Breast epithelium (tissue), 4 donors: ENCODE measurements at places on chromosomes 4 and X. TPM values are rescaled to one million over a fixed set of nuclear protein-coding genes. Genes with fewer than 3 reads are reported as not detected.

DNA sequence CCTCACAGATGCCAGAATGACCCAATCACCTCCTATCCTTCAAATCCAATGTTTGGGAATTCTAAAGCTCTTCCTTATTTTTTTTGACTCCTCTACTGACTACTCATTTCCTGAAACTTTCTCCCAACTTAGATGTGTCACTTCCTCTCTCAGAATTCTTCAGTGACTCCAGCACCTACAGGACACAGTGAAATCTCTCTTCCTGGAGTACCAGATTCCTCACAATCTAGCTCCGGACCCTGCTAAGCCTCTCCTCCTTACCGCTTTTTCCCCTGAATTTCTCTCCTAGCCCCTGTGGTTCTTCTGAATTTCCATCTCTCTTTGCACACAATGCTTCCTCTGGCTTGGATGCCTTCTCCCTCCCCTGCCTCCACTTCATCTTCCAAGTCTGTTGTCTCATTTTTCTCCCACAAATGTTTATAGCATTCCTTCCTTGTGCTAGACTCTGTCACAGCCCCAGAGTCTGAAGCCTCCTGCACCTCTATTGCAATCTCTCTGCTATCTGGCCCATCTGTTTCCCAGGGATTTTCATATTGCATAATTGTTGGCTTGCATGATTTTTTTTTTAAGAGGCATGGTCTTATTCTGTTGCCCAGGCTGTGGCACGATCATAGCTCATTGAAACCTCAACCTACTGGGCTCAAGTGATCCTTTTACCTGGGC is 80.1 kb downstream of the ANAPC4 start:
- no peak for DNase-seq

DNA sequence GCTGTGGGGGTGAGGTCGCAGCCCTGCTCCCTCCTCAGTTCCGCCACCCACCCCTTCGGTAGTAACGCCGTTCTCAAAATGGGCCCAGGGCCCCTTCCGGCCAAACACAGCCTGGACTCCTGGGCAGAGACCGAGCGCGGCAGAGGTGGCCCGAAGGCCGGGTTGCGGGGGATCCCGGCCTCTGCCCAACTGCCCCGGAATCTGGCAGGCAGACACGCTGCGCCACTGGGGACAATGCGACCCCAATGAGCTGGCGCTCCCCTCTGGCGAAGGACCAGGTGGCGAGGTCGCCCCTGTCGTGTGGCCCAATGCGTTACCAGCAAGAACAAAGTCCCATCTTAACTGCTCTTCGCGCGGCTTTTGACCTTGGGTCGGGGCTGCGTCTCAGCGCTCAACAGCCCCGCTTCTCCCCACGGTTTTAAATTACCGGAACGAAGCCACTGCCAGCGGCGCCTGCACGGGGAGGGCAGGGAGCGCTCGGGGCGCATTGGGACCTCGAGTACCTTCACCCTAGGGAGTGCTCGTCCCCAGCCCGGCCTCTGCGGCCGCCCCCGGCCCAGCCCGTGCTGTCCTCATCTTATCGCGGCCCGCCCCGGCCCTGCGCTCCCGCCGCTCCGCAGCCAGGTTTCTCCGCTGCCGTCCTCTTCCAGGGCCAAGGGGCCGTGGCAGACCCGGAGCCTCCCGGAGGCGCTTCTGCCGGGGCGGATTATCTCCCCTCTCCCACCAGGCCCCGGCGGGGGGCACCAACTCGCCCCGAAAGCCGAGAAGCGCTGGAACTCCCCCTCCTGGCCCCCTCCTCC is 22.2 kb upstream of the HMX1 start:
- DNase-seq: no peak

- no peak for DNase-seq
Observed at GRCh38 chrX:33133320-33133719, 78.0 kb downstream of the DMD start.

DNA sequence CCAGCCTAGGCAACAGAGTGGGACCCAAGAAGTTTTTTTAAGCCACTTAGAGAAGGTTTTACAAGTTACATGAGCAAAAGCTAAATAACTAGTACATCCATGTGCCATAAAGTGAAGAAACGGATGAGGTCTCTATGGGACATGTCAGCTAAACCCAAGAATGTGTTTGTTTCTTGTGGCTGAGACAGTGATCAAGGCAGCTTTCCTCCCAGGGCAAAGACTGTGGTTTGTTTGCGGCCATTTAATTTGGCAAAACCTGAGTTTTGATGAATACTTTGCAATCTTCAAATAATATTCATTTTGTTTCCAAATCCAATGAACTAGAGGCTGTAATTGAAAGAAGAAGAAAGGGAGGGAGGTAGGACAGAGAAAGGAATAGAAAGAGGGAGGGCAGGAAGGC is 44.9 kb upstream of the SLC2A9 start:
- no peak for DNase-seq

DNA sequence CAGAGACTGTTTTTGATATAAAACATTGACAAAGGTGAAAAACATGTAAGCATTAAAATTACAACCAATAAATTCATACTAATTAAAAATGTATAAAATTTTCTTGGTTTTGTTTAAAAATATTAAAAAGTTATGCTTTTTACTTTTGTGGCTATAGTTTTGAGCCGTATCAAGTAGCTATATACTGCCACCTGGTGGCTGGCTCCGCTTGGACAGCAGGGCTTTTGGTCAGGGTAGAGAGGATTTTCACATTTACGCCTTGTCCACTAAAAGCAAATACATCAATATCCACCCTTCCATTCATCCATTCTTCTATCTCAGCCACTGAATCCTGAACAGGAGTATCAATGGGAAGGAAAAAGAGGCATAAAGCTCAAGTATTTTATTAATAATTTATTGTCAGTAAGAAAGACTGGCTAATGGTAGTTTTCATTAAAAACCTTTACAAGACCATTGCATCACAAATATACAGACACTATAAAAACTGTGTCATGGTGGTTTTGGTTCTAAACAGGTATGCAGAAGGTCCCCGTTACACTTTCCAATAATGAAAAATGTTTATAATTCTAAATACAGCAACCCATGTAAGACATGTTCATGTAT is 32.1 kb upstream of the MTNR1A start:
- peak; percentile 47 for DNase-seq

USP51 gene
- total RNA-seq: 1.9 TPM

FHIP1A gene
- 0.32 TPM for total RNA-seq

DNAAF6 gene
- total RNA-seq: not detected

STS gene
- 17.0 TPM for total RNA-seq

PAGE5 gene
- total RNA-seq: not detected
